ENCODE measurements at places on chromosomes 2 and 18.
A peak's percentile ranks its signal among the peaks of the same experiment; 100 is the strongest.

DNA sequence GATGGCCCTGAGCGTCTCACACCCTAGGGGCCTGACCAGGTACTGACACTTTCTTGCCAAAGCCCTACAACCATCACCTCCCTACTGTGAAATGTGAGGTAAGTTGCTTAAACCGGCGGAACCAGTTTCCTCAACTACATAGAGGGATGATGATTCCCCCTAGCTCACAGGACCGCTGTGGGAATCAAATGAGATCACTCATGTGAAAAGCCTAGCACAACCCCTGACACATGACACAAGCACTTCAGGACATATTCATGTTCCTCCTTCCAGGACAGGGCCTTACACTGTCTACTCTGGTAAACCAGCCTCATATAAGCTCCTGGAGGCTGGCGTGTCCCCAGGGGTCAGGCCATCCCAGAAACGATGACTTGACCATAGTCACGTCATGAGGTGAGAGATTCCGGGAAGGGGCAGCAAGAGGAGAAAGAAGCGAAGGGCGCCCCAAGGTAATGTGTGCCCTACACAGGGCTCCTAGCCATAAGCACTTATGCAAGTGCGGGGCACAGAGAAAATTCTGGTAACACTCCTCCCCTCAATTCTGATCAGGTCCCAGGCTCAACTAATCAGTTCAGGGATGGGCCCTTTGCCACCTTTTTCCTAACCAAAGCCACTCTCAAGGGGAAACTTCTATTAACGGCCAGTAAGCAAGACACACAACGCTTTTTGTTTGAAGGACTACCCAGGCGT is 49.5 kb downstream of the C2orf42 start:
- DNase-seq: peak; percentile 85

GRCh38 chr2:226227341-226227740 is 572.3 kb downstream of the IRS1 start:
- no peak for DNase-seq

DNA sequence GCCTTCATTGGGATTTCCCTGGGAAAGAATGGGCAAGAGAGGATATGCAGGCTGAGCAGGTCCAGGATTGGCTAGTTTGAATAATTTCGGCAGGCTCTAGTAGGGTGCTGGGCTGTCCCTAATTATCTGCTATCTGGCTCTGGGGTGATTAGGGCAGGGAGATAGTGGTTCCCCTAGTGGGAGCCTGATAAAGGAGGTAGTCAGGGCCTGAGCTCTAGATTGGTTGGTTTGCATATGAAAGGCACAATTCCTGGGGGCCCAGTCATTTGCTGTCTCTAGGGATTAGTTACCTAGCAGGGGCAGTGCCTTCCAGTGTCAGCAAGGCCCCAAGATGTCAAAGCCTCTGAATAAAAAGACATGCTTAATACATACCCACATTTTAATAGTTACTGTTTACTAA is 690.1 kb upstream of the KLHL29 start:
- DNase-seq: no peak

- DNase-seq: no peak
These were observed 1.7 kb downstream of the MYO1B start for GRCh38 chr2:191246820-191247380.

DNA sequence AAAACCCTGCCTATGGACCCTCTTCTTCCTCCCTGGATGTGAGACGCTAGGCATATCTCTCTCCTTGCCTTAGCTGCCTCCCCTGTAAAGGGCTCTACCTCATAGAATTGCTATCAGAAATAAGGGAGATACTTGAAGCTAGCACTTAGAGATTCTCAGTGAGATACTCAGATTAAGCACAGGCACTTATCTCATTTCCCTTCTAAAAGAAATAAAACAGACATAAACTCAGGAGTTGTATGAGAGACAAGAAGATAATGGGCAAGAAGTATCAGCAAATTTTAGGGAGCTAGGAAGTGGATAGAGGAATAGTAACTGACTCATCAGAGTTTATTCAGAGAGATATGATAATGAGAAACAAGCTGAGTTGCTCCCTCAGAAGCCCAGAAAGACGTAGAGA is 131.0 kb downstream of the SP3 start:
- no peak for DNase-seq

GRCh38 chr2:204947405-204947804 is 402.1 kb downstream of the PARD3B start:
- DNase-seq: no peak

- no peak for DNase-seq
These were observed 87.6 kb downstream of the ACKR3 start for GRCh38 chr2:236657215-236657614.

DNA sequence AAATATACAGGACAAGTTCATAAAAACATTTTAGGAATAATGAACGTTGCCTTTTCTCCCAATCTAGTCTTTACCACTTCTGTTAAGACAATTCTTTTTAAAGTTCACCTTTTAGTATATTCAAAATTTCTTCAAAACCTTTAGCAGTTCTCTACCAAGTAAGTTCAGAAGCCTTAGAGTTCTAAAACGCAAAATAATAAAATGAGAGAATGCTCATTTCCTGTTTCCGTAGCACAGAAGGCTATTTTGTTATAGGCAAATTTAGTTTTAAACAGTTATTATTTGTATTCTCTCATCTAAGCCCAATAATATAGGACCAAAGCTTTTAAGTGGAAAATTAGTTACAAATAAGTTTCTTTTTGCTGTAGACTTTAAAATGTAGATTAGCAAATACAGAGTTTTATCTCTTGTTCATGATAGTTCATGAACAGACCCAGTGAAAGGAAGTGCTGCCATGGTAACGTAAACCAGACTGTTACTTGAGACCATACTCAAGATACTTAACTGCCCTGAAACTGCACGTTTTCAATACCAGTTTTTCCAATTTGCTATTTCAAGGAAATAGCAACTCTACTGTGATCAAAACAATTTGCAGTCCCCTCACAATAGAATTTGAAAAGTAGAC is 173.1 kb upstream of the STON1 start:
- no peak for DNase-seq

DNA sequence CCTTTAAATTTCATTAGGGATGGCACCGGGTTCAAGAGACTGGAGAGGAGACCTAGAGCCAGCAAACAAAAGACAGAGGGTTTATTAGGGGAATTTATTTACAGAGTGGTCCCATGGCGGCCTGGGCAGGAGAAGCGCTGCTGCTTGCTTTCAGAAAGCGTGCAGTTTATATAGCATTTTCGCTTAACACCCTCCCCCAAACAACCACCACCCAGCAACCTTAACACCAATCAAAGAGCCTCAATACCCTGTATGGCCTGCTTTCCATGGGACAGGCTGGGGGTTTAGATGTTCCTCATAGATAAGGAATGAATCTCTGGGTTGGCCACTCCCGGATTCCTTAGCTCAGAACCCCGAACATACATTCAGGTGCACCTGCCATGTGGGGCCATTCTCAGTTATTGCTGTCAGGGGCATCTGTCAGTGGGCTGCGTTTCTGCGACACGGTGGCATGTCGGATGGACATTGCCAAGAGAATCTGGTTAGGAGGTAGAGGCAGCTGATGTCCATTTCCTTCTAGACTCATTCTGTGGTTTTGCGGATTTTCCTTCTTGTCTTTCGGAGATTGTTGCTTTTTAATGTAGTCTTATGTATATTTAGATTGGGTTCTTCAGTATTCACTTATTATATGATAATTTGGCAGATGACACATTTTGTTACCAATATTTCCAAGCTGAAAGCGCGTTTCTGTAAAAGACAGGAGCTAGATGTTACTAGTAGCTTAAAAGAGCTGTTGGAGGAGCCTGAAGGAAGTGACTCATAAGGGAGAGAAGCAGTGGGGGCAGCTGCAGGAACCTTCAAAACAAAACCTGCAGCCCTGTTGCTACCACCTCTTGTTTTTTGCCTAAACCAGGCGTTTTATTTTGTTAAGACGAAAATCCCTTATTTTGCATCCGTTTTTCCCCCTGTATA is 7.2 kb downstream of the AGAP1 start:
- no peak for DNase-seq

GRCh38 chr2:190420801-190421200 is 12.6 kb downstream of the MFSD6 start:
- no peak for DNase-seq

DNA sequence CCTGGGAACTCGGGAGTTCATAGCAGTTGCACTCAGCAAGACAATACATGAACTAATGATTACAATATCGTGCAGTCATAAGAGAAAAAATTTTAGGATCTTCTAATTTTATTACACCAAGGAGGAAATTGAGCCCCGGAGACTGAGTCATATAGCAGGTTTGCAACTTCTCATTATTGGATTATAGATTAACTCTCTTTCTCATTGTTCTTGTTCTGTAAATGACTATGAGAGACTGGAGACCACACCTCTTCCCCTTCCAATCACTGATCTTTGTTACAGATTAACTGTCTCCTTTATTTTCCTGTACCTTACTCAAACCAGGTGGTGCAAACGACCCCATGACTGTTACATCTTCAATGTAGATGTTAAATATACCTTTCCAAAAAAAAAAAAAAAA is 435.8 kb upstream of the DDX18 start:
- DNase-seq: no peak

GRCh38 chr2:183927406-183928325 is 670.7 kb upstream of the ZNF804A start:
- no peak for DNase-seq

DNA sequence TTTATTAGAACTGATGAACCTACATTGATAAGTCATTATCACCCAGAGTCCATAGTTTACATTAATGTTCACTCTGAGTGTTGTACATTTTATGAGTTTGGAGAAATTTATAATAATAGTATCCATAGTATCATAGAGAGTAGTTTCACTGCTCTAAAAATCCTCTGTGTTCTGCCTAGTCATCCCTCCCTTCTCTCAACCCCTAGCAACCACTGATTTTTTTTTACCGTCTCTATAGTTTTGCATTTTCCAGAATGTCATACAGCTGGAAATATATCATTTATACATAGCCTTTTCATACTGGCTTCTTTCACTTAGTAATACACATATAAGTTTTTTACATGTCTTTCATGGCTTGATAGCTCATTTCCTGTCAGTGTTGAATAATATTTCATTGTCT is 231.1 kb downstream of the RAD51AP2 start:
- DNase-seq: no peak

GRCh38 chr2:28321426-28321825 is 71.2 kb upstream of the FOSL2 start:
- no peak for DNase-seq

DNA sequence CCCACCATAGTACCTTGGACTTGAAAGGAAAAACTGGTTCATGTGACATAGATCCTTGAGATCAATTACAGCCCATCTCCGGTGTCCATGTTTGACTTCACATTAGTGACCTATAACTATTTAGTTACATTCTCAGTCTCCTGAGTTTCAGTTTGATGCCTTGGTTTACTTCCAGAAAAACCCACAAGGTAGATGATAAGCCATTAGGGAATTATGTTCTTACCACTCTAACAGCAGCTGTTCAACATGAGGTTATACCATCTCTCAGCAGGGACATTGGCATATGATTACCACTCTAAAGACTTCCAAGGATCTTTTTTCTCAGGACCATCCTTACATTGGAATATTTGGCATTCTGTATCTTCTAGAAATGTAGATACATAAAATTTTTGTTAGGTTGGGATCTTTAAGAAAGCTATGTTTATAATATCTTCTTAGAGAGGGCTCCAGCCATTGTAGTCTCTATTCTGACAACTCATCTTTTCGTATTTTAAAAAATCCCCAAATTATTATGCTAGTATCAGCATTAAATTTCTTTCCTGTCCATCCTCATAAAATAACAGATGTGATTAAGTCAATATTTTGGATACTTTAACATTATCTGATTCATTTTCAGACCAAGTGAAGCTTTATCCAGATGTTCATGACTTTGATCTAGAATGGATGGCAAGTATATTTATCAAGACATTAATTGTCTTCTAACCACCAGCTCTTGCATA is 258.9 kb downstream of the RDH14 start:
- DNase-seq: no peak

GRCh38 chr2:155080373-155080772 is 381.9 kb downstream of the KCNJ3 start:
- DNase-seq: no peak

- no peak for DNase-seq
These were observed 184.0 kb downstream of the RIT2 start for GRCh38 chr18:42931491-42931890.

DNA sequence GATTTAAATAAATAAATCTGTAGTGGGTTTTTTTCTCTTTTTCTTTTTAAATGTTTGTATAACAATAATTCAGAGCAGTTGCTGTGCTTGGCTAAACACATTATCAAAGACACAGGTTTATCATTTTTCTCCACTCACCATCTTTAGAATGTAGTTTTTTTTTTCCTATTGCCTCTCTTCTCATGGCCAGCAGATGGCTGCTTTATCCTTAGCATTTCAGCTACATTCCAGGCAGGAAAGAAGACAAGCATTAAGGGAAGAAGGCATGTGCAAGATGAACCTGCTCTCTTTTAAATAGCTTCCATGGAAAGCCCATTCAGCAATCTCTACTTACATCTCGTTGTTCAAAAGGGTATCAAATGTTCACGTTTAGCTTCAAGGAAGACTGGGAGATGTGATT is 42.6 kb downstream of the ARHGAP15 start:
- no peak for DNase-seq

GRCh38 chr2:109447251-109447661 is 166.5 kb downstream of the SEPTIN10 start:
- DNase-seq: no peak

GRCh38 chr2:39780825-39781600 is 2.0 kb upstream of the THUMPD2 start:
- peak; percentile 27 for DNase-seq

GRCh38 chr2:10022445-10022844 is 20.9 kb upstream of the KLF11 start:
- DNase-seq: no peak

- peak; percentile 70 for DNase-seq
These were observed 15.9 kb upstream of the ATP6V1B1 start for GRCh38 chr2:70919672-70920366.
